Activated T-helper 1 cell treated with anti-CD3 and anti-CD28 coated beads, Interleukin-2, amount 50 U/mL, for 16 hours (primary cell): ENCODE measurements at places on chromosomes 5 and 9.

- DNase-seq = no peak
Measured at GRCh38 chr5:150945947-150946346, 41.2 kb upstream of the ZNF300 start.

DNA sequence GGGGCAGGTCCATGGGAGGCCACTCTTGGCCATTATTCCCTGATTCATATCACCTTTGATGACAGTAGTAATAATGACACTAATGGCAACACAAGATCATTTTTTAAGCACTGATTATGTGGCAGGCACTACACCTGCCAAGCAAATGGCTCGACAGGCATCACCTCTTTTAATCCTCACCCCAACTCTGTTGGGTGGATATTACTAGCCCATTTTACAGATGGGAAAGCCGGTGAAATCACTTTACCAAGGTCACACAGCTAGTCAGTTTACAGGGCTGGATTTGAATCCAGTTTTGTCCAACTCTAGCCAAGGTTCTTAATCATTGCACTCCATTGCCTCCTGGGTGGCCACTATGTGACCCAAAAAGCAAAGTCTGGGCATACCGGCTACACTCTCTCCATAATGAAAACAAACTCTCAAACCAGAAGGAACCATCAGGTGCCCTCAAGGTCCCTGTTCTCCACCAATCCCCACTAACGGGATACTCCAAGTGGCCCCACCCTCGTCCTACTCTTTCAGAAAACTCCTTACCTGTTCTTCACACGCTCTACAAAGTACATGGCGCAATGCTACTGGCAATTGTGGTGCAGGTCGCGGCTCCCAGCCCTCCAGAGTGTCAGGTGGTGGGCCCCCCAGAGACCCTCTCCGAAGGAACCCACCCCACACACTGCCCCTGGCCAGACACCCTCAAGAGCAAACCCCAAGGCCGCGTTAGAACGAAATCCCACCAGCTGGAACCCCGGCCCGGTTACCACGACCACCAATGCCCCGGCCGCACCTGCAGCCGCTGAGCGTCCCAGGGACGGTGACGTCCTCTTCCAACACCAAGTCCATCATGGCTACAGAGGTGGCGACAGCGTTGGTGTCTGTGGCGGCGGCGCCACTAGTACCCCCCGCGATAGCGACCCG is 572 bp downstream of the CDK5RAP2 start:
- DNase-seq = no peak

DNA sequence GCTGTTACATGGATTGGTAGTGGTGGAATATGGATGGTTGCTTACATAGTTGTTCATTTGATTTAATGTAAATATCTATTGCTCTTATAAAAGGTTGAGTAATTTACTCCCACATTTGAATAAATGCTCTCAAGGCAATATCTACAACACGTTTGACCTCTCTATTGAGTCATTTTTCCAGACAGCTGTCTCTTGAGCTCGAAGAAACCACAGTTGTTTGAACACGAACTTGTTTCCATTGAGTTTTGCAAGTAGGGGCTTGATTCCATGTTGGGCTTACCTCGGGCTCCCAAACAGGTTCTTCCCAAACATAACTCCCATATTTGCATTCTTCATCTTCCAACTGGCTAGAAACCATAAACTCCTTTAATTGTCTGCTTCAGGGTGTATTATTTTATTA is 115.0 kb upstream of the HMHB1 start:
- DNase-seq = no peak

- DNase-seq = no peak
Measured at GRCh38 chr9:33820231-33820745, 3.3 kb downstream of the UBE2R2 start.

DNA sequence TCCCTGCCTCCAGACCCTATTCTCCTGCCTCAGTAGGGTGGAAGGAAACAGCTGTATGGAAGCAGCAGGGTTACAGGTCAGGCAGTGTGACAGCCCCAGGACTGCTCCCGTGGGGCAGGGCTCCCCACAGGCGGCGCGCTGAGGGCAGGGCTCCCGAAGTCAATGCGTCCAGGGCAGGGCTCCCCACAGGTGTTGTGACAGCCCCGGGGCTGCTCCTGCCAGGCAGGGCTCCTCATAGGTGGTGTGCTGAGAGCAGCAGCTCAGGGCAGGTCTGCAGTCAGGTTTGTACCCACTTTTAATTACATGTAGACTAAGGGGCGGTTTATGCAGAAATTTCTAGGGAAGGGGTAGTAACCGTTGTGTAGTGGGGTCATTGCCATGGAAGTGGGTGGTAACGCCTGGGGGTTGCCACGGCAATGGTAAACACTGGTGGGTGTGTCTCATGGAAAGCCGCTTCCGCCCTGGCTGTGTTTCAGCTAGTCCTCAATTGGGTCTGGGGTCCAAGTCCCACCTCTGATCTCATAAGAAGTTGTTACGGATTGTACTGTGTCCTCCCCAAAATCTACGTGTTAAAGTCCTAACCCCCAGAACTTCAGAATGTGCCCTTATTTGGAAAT is 16.7 kb upstream of the TERT start:
- no peak for DNase-seq

GRCh38 chr5:67363180-67363709 is 166.6 kb upstream of the CD180 start:
- DNase-seq = no peak

DNA sequence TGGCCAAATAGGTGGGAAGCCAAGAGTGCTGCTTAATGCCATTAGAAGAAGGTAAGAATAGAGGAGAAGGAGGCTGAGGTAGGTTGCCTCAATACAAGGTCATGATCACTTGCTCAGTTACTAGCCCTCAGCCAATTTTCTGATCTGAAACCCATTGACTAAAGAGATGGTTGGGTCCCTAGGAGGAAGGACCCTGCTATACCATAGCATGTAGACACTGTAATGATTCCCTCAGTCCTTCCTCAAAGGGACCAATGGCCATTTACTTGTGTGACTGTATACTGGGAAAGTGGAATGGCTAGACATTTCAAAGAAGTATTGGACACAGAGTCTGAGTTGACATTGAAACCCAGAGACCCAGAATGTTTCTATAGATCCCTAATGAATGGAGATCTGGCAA is 108.5 kb upstream of the MAP1B start:
- DNase-seq = no peak

DNA sequence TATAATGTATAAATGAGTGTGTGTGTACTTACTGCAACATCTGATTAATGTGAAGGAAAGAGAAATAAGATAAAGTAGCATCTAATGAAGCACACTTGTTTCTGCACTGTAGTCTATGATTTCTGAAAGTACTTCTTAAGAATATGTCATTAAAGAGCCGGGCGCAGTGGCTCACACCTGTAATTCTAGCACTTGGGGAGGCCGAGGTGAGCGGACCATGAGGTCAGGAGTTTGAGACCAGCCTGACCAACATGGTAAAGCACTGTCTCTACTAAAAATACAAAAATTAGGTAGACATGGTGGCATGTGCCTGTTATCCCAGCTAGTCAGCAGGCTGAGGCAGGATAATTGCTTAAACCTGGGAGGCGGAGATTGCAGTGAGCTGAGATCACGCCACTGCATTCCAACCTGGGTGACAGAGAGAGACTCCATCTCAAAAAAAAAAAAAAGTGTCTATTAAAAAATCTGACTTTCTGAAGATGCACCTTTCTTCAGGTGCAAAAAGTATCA is 556.9 kb downstream of the PTPRD start:
- DNase-seq = no peak

DNA sequence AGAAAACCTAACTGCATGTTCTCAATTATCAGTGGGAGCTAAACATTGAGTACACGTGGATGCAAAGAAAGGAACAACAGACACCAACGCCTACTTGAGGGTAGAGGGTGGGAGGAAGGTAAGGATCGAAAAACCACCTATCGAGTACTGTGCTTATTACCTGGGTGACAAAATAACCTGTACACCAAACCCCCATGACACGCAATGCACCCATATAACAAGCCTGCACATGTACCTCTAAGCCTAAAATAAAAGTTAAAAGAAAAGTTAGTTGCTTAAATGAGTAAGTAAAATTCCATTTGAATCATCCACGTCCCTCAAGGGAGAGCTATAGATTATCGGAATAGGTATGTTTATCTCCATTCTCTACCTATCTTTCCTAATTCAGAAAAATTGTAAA is 210.2 kb upstream of the ADCY2 start:
- no peak for DNase-seq

DNA sequence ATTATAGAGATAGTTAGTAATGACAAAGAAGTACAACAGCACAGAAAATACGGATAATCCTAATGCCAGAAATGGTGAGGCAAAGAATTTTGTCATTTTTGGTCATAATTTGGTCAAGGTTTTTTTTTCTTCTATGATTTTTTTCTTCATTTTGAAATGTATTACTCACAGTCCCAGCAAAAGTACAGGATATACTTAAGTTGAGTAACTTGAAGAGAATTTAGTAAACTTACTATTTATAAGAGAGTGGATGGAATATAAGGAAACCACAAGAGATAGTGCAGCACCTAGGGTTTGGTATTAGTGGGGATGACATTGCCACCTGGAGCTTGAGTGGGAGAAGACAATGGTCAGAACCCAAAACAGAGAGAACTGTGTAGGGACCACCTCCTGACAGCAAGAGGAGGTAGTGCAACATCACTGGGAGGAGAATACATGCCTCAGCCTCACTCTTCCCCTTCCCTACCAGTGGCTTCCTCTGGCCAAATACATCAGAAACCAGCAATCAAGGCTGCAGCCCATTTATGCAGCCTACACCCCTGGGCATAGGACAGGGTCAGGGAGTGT is 434.5 kb upstream of the TRPC7 start:
- DNase-seq = no peak

DNA sequence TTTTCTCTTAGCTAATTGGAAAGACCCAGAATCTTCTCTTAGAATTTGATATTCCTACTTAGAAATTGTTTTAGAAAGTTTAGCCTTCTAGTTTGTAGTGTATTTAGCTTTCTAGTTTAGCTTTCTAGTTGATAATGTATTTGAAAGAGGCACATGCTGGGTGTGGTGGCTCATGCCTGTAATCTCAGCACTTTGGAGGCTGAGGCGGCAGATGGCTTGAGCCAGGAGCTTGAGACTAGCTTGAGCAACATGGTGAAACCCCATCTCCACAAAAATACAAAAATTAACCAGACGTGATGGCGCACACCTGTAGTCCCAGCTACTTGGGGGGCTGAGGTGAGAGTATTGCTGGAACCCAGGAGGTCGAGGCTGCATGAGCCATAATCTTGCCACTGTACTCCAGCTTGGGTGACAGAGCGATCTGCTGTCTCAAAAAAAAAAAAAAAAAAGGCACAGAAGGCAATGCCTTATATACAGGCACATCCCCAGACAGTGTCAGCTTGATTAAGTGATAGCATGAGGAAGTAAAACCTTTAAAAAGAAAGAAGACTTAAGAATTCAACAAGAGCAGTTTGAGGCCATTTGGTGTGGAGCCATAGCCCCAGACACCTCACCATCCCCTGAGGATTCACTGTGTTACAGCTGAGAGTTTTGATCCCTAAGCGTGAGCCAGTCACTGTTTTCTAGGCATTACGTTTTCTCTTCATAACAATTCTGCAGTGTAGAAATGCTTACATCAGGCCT is 34.6 kb downstream of the ZSWIM6 start:
- no peak for DNase-seq

- DNase-seq = no peak
Measured at GRCh38 chr5:84791138-84791537, 406.5 kb upstream of the EDIL3 start.

DNA sequence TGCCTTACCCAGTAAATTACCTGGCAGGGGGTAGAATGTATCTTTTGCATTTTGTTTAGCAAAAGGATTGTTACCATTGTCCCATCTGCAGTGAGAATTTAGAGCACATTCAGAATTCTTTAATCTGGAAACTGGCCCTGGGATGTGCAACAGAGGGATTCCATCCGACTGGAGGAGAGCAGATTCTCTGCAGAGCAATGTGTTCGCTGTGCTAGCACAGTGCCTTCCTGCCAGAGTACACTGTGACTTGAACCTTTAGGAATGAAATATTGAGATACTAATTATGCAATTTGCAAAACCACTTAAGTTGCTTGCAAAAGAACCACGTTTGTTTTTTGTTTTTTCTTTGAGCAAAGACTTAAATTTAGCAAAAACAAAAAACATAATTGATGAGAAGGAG is 22.5 kb upstream of the DMRT1 start:
- DNase-seq = no peak

- DNase-seq = peak; percentile 7
Measured at GRCh38 chr9:130128733-130129431, 43.3 kb upstream of the NCS1 start.

- no peak for DNase-seq
Measured at GRCh38 chr5:67303356-67303755, 106.8 kb upstream of the CD180 start.

- no peak for DNase-seq
Measured at GRCh38 chr9:82273121-82273520, 284.5 kb downstream of the SPATA31D1 start.

DNA sequence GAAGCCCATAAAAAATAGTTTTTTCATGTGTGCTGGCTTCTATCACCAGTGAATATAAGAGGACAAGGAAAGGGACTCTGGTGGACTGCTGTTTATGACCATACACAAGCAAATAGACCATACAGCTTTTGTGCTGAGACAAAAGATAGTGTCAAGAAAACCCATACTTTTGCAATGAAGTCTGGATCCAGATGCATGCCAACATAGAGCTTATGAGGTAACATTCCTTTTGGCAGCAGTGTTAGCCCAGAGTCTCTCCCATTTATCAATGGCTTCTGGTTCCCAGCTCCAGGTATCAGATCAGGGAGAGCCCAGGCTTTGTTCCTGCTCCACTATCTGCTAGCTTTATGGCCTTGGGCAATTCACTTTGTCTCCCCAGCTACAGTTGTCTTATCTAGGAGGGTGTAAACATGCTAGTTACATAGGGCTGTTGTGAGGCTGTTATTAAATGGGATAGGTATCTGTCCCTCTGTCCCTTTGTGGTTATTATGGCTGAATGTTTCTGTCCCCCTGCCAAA is 55.6 kb downstream of the CCDC192 start:
- no peak for DNase-seq

GRCh38 chr9:18922161-18922885 is 110.7 kb downstream of the SAXO1 start:
- no peak for DNase-seq

DNA sequence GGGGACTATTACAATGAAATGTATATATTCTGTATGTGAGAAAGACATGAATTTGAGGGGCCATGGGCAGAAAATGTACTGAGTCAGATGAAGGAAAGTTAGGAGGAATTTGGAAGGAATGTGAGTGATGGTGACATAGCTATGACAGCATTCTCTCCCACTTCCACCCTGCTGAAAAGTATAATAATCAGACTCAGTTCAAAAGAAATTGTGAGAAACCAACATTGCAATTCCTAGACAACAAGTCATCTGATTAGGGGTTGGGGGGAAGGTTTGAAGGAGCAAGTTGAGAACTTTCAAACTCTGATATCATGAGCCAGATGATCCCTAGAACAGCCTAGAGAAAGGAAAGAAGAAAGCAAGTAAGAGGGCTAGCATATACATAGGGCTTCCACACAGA is 370.6 kb downstream of the DMRTA1 start:
- no peak for DNase-seq
